ENCODE measurements at places on chromosomes 6 and 20.

GRCh38 chr6:30747902-30748769 lies 3.8 kb upstream of the IER3 start:
- no peak for DNase-seq

DNA sequence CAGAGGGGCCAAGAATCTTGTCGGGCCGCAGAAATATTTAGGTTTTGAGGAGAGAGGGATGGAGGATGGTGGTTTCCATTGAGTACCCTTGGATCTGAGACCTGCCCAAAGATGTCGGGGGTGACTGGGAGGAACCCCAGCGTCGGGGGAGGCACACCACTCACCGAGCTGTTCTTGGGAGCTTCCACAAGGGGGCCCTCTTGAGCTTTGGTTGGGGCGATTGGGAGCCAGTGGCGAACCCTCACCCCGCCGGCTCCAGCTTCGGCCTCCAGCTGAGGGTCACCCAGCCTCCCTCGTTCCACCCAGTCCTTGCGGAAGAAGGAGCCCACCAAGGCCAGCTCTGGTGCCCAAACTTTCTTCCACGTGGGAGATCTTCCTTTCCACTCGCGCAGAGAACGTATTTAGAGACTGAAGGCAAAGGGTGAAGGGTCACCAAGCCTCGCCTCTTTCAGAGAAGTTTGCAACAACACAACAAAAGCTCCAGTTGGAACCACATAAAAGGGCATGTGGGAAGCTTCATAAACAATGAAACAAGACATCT lies 33.6 kb downstream of the APCDD1L start:
- peak; percentile 71 for DNase-seq

DNA sequence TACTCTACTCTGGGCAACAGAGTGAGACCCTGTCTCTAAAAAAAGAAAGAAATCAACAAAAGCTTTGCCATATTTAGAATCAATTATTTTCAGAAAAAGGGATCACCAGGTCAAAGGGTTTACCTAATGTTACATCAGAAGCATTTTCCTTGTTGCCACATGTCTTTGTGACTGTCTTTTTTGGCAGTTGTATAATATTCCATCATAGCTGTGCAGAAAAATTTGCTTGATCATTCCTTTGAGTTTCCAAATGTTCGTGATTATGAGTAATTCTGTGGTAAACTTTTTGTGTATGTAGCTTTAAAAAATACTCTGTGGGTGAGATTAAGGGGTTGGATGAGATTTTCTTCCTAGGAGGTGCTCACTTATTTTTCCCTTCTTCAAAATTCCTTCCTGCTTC lies 26.4 kb downstream of the PNPLA1 start:
- no peak for DNase-seq

- DNase-seq = no peak
These were observed 1044.7 kb downstream of the KIF16B start for GRCh38 chr20:15528391-15529111.

- DNase-seq = no peak
These were observed 10.5 kb upstream of the FAM83C start for GRCh38 chr20:35302421-35303335.

- peak; percentile 23 for DNase-seq
These were observed 874 bp downstream of the CD83 start for GRCh38 chr6:14118446-14118845.

DNA sequence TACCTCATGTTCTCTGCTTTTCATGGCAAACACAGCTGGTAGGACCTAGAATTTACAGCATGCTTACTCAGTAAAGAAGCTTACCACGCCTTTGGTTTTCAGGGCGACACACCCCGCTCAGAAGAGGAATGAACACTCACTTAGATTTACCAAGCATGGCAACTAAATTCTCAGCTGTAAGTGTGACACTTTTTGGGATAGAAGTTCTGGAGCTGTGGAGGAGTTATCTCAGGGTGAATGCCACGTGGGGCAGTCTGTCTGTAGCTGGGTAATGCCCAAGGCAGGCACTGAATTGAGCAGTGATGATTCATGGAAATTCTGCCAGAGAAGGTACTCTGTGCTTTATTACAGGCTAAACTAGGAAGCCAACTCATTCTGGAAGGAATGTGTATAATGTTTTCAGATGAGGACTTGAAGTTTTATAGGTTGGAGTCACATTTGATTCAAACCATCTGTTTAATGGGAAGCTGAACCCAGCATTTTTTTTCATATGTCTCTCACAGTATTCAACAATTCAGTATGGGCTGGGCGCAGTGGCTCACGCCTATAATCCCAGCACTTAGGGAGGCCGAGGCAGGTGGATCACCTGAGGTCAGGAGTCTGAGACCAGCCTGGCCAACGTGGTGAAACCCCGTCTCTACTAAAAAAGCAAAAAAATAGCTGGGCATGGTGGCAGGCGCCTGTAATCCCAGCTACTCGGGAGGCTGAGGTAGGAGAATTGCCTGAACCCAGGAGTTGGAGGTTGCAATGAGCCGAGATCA lies 3.5 kb upstream of the PRIM2 start:
- no peak for DNase-seq

DNA sequence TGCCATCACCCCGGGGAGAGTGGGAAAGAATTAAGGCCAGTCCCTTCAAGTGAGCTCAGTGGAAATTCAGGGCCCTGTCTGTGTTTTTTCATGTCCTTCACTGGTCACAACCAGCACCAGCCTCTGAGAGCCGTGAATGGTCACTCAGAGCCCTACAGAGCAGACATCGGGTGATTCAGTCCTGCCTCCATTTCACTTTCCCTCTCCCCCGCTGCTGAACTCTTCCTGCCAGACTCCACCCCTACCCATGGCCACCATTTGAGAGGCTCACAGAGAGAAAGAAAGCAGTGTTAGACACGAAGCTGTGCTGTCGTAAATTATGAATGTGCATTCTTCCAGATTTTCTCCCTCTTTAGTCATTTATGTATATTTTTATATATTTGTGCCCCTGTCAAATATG lies 5.4 kb downstream of the R3HDML start:
- DNase-seq = no peak

DNA sequence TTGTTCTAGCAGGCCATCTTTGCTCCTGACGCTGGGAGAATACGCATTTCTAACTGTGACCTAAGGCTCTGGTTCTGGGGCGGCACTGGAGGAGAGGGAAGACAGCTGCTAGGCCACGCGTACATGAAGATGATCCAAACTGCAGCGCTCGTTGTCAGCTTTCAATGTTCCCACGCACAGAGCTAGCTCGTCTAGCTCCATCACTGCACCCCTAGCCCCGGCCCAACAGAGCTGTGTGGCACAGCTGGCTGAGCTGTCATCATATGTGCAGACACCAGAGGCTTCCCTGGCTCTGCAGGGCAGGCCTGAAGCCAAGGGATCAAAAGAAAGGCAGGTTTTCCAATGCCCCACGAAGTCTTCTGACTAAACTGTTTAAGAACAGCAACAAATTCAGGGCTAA lies 124.7 kb downstream of the IRF4 start:
- DNase-seq = no peak

DNA sequence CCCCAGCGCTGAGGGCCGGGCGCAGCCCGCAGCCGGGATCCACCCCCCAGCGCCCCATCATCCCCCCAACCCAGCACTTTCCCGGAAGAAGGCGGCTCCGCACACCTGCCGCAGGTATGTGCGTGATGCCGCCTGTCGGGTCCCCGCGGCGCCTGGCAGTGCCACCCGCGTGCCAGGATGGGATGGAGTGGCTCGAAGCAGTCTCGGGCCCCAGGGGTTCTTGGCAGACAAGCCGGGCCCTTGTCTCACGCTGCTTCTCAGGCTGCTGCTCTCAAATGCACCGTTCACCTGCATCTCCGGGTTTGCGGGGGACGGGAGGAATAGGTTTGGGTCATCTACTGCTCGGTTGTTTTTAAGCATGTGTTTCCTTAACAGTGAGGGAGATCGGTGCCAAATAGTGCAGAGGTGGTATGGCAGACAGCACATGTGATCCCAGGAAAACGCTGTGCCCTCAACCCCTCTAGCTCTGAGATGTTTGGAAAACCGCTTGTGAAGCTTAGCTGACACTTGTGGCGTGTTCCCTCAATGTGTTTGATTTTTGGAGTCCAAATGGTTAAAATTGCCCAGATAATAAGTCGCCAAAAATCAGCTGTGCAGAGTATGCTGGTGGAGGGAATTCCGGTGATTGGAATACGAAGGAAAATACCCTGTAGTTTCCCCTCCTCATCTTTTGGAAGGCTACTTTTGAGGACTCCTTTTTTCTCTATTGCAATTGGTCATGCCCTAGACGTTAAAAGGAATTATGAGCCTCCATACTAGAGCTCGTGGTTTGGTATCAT lies 926 bp downstream of the MYLIP start:
- DNase-seq = peak; percentile 54

GRCh38 chr6:134004714-134005113 lies 47.7 kb downstream of the SLC2A12 start:
- DNase-seq = no peak

GRCh38 chr20:54377992-54378773 lies 97.2 kb upstream of the DOK5 start:
- DNase-seq = no peak

DNA sequence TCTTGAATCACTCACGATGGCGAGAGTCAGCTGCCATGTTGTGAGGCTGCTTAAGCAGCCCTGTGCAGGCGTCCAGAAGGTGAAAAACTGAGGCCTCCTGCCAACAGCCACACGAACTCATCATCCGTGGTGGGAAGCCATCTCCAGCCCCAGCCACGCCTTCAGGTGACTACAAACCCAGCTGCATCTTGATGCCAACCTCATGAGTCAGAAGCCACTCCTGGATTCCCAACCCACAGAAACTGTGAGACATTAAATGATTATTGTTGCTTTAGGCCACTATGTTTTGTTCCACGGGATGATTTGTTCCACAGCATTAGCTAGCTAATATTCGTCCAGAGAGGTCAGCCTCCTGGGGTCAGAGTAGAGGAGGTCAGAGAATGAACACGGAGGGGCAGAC lies 80.5 kb downstream of the SNX5 start:
- no peak for DNase-seq

- no peak for DNase-seq
These were observed 76.3 kb downstream of the HFE start for GRCh38 chr6:26163427-26164119.

DNA sequence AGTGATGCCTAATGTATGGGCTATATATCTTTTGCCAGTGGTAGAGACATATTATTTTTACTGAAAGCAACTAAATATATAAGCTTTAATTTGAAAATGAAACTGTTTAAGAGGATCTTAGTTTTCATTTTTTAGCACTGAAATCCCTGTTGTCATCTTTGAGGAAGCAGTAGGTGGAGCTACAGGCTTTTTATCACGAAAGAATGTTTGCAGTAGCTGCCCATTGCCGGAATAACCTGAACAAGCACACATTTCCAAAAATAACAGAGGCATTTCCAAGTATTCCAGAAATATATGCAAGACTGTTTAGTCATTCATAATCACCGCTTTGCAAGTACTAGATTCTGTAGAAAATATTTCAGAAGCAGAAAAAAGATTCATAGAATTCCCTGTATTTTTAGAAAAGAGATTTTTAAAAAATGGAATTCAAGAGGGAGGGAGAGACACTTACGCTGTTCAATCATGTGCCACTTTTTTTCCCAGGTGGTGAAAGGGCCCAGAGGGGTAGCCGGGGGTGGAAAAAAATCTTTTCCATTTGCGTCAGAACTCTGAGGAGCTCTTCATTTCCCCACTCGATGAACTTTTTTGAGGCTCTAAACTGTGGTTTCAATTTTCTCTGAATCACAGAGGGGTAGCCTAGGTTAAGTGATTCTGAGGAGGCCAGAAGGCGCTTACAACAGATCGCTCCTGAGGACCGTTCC lies 142.5 kb upstream of the FERMT1 start:
- no peak for DNase-seq

DNA sequence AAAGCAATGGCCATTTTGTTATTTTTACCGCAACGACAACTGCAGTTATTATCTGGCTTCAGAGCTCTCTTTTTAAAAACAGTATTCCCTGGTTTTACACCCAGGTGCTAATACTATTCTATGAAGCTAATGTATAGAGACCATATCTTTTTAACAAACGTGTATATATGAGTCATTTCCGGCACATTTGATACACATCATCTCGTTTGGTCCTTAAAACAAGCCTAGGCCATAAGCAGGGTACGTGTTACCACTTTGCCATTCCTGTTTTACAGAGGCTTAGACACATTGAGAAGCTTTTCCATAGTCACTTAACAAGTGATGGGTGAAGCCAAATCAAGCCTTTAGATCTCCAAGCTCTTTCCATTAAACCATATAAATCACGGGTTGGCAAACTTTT lies 5.5 kb downstream of the TRAF3IP2 start:
- no peak for DNase-seq

DNA sequence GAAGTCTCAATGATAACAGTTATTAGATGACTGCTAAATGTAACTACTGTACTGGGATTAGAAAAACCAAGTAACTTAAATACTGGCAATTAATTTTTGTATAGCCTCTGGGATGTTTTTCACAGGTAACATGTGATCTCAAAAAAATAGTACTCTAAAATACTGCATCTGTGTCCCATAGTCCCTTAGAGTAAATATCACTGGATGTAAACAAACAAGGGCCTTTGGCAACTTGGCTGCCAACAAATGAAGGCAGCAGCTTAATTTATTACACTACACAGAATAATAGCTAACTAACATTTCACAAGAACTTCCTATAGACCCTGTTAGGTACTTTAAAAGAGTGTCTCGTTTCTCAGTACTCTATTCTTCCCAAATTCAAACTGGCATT lies 14.0 kb downstream of the ARHGAP18 start:
- DNase-seq = no peak

GRCh38 chr6:33279971-33280511 lies 3.1 kb downstream of the B3GALT4 start:
- DNase-seq = no peak

DNA sequence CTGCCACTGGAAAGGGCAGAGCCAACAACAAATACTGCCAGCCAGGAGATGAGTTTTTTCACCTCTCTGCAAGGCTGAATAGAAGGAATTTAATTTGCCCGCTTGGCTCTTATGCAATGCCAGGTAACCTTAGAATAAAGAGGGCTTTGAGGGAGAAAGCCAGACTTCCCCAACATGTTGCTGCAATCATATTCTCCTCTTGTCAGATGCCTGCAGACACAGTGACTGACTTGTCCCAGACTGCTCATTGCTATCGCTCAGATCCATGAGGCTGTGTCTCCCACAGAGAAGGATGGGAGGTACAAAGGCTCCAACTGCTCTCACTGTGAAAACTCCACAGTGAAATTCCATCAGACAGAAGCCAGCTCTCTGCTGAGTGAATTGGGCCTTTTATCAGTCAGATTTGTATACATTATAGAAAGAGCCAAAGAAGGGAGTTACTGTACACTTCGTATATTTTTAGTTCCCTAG lies 517.0 kb upstream of the ID4 start:
- no peak for DNase-seq

- DNase-seq = peak; percentile 73
These were observed at the start of gene UST for GRCh38 chr6:148746363-148747144. TSS of gene UST (plus strand) at chr6:148747030. CDS start at chr6:148747431, 401 bp downstream.

All from activated naive CD4-positive, alpha-beta T cell treated with anti-CD3 and anti-CD28 coated beads for 36 hours (primary cell).